ENCODE measurements at places on chromosomes 3 and 15.

- no peak for DNase-seq
Measured at GRCh38 chr3:107987036-107987939, 103.5 kb downstream of the CD47 start.

DNA sequence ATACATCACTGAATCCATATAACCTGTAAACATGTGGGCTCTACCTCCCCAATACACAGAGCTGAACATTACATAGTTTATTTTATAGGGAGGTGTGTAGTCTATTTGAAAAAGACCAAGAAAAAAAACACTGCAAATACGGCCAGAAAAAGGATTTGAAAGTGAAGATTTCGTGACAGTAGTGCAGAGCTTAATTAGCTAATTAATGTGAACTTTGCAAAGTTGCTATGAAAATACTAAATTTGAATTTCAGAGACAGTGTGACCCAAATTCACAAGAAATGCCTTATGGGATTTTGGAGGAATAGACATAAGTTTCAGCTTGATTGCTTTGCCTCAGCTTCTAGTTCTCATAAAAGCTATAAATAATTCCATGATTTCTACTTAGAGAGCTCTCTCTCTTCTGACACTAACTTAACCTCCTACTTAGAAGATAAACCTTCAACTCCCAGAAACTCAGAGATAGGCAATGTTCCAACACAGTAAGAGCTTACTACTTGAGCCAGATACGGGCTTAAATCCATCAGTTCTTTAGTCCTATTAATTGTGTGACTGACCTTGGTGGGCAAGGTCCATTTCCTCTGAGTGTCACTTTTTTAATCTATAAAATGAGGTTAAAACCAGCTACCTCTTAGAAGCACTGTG lies 87.3 kb upstream of the THBS1 start:
- no peak for DNase-seq

GRCh38 chr3:124972457-124972856 lies 37.9 kb upstream of the MUC13 start:
- DNase-seq = no peak

- DNase-seq = no peak
Measured at GRCh38 chr15:32979710-32980109, 214.8 kb downstream of the FMN1 start.

- no peak for DNase-seq
Measured at GRCh38 chr3:100110162-100110561, 4.1 kb downstream of the FILIP1L start.

DNA sequence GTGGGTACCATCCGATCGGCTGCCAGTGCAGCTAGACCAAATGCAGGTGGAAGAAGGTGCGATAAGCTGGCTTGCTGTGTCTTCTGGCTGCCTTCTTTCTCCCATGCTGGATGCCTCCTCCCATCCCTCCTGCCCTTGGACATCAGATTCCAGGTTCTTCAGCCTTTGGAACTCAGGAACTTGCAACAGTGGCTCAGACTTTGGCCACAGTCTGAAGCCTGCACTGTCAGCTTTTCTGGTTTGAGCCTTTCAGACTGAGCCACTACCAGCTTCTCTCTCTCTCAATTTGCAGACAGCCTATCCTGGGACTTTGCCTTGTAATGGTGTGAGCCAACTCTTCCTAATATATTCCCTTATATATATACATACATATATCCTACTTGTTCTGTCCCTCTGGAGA lies 485.5 kb downstream of the FHIT start:
- DNase-seq = no peak

DNA sequence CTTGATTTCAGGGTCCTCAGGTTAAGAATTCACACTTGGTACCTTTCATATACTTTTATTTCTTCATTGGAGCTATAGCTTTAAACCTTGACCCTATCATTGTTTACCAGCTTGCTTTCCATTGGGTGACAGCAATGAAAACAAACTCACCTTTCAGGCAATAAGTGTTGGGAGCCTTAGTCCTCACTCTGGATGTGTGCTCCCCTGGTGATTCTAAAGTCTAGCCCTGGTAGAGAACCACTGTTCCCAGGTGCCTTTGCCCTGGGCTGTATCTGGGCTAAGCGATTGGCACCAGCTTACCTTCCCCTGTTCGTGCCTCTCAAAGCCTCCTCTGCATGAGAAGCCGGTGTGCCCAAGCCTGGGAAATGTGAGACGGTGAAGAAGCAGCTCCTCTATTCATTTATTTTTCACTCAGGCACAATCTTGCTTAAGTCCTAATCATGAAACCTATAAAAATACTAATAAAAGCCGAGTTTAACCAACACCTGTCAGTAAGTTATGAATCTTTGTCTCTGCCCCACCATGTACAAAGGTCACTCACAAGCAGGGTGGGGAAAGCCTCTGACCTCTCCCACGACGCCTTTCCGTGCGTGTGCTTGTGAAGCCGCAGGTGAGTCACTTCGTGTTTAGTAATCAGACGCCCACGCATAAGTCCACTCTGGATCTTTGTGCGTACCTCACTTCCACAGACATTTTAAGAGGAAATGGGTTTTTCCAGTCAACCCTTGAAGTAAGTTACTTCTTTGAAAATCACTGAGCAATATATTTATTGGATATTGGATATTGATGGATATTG lies 12.8 kb upstream of the ARRDC4 start:
- no peak for DNase-seq

DNA sequence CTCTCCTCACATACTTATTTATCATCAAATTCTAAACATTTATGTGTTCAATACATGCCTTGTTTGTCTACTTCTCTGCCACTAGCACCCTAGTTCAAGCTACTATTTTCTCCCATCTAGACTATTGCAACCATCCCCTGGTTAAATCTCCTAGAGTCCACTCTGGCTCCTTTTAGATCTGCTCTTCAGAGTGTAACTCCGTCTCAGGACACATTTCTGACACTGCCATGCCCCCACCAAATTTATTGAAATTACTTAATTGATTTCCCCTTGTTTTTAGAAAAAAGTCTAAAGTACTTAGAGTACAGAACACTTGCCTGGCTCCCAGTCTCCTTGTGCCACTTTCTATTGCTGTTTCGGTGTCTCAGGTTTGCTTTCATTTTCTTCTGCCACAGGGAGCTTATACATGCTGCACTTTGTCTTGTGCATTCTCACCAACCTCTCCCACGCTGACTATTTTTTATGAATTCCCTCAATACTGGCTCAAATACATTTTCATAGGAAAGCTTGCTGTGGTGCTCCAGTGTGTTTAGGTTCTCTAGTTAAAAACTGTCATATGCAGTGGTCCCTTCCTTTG lies 792.3 kb downstream of the DIPK2A start:
- no peak for DNase-seq

DNA sequence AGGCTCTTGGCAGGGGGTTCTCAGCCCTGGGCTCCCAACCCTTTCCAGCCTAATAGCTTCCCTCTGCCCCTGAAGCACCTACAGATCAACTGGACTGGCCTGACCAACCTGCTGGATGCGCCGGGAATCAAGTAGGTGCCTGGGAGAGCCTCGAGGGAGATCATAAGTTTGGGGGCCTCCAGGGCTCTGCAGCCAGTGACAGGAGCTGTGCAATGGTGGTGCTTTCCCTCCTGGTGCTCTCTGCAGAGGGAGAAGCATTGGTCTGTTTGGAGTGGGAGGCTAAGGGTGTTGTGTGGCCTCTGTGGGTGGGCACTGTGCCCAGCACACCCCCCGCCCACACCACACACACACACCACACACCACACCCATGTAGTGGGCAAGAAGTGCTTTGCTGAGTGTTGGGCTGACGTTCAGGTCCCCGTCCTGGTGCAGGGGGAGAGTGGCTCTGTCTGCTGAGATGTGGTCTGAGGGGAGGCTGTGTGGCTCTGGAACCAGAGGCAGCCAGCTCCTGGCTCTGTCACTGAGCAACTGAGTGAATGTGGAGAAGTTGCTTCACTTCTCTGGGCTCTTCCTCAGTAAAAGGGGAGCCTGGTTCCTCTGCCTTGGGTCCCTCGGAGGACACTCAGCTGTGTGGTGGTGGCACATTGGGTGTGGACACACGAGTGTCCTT lies 26.3 kb downstream of the ESYT3 start:
- DNase-seq = no peak

DNA sequence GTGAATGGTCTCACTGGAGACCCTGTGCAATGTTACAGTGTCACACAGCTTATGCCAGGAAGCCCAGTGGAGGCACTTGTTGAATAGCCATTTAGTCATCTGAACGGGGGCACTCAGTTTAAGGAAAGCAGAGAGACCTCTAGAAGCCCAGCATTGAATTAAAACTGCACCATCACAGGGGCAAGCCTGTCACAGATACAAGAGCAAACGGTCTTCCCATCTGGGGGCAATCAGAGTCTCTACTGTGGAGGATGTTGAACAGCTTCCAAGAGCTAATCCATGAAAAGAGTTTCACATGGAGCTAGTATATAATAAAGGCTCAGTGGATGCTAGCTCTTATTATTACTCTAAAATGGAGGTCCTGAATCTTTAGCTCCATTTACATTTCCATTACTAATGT lies 553.7 kb upstream of the ARRDC4 start:
- no peak for DNase-seq

GRCh38 chr3:13239467-13239760 lies 166.2 kb upstream of the IQSEC1 start:
- no peak for DNase-seq

DNA sequence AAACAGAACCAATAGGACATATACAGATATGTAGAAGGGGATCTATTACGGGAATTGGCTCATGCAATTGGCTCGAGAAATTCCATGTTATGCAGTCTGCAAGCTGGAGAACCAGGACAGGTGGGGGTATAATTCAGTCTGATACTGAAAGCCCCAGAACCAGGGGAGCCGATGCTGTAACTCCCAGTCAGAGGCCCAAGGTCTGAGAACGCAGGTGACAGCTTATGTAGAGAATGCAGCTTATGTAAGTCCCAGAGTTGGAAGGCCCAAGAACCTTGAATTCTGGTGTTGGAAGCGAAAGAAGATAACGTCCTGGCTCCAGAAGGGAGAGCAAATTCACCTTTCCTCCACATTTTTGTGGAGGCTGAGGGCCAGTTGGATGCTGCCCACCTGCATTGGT lies 62.7 kb downstream of the CCNL1 start:
- no peak for DNase-seq

GRCh38 chr15:70099967-70100473 lies 2.3 kb upstream of the TLE3 start:
- DNase-seq = no peak

DNA sequence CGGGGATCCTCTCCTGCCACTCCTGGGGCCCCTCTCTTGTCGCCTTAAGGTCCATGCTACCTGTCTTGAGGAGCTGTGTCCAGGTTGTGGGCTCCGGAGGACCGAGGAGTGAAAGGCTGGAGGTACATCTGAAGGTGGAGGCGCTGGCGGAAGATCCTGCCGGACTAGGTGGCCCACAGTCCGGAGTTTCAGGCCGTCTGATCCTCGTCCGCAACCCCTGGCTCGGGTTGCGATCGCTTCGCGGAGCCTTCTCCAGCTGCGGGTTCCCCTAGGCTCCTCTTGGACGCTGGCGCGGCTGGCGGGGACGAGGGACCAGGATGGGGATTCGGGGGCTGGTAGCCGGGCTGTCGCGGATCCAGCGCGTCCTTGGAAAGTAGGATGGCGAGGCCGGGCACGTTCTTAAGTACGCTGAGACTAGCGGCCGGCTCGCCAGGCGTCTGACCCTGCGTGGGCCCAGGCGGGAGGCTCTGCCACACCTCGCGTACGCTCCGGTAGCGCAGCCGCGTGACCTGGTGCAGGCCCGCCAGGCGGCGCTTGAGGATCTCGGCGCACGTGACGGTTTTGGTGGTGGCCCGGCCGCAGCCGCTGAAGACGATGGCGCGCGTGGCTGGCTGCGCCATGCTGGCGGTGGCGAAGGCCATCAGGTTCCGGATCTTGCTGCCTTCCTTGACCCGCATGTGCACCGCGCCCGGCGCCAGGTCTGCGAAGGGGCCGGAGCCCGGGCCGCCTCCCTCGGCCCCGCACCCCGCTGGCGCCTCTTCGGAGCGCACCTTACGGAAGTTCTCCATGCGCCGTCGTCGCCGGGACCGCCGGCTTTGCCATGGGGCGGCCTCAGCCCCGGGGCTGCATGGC lies 550 bp downstream of the RPP25 start:
- no peak for DNase-seq

DNA sequence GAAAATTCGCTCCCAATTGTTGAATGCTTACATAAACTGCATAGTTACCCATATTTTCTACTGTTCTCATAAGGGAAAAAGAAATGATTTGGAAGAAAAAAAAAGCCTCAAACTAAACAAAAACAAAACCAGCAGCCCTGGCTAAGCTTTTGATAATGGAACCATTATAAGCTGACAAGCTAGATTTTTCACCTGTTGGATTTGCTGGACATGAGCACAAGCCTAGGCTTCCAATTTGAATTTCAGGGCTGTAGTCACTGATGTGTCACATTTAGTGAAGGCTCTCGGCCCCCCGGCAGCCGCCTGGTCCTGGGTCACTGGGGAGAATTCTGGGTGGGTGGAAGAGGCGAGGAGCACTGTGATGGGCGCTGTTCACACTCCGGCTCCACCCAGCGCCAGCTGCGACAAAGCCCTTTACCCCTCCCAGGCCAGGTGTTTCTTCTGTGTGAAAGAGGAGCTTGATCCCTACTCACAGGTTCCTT lies 4.6 kb downstream of the FBXL22 start:
- DNase-seq = no peak

DNA sequence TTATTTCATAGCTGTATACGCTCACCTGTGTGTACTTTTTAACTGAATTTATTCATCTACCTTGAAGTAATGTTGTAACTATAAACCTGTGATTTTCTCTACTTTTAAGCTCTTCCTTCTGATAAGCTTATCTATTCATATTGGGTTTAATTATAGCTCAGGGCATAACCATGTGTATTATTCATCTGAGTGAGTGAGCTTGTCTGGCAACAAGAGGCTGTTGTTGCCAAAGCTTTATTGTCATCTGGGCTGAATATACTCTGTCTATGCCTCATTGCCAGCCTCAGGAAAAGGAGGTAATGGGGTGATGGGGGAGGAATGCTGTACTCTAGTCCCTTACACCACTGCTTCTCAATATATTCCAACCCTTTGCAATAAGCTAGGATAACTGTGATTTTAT lies 292.4 kb downstream of the UBE2E2 start:
- DNase-seq = no peak

GRCh38 chr3:52231502-52232278 lies 6.2 kb upstream of the TLR9 start:
- no peak for DNase-seq

DNA sequence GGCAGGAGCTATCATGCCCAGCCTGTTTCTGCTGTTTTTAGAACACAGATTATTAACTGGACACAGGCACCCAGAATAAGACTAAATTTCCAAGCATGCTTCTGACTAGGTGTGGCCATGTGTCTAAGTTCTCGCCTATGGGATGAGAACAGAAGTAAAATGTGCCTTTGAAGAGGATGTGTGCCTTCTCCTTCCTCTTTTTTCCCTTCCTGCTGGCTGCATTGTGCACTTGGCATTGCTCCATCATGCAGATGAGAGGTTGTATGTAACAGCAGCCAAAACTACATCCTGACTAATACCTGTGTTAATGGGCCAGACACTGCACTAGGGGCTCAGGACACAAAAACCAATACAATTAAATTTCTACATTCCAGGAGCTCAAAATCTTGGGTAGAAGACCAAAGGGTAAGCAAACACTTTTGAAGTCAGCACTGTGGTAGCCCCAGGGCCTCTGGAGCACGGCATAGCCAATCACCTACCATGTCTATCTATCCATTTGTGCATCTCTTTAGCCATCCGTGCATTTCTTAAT lies 40.9 kb upstream of the RNU6-1 start:
- no peak for DNase-seq
